NCI-H1694 (cell line): ENCODE measurements at places on chromosomes 3 and 15.
A peak's percentile ranks its signal among the peaks of the same experiment; 100 is the strongest.

DNA sequence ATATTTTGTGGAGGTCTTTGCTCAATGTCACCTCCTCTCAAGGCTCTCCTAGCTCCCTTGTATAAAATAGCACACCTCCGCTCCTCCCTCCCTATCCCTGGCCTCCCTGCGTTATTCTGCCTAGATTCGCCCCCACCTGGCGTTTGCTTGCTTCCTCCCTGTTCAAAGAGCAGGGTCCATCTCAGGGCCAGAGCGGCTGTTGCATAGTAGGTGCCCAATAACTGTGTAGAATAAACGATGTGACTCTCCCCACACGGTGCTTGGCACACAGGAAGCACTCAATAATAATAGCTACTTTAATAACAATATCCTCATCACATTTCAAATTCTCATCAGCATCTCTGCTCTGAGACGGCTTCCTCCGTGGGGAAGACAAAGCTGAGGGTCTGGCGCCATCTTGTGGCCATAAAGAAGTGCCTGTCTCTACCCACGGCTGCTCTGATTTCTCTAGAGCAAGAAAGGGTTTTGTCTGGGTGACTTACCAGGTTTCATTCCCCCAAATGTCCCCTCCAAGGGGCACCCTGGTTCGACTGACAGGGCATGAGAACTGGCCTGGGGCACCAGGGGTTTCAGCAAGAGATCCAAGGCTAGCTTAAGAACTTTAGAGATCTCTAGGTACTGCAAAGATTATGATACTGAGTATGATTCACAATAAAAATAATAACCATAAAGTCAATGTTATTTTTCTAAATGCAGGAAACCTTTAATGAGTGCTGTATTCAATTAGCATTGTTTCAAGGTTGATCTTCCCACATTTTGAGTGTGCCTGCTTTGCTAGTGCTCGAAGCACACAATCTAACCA, 16.1 kb downstream of the CD276 start:
- DNase-seq = peak; percentile 61

GRCh38 chr15:94845390-94845716, 614.0 kb downstream of the MCTP2 start:
- DNase-seq = no peak

GRCh38 chr3:132038198-132038825, 3.5 kb upstream of the CPNE4 start:
- DNase-seq = peak; percentile 15

- DNase-seq = no peak
Measured at GRCh38 chr3:158127250-158128219, 17.6 kb downstream of the RSRC1 start.

DNA sequence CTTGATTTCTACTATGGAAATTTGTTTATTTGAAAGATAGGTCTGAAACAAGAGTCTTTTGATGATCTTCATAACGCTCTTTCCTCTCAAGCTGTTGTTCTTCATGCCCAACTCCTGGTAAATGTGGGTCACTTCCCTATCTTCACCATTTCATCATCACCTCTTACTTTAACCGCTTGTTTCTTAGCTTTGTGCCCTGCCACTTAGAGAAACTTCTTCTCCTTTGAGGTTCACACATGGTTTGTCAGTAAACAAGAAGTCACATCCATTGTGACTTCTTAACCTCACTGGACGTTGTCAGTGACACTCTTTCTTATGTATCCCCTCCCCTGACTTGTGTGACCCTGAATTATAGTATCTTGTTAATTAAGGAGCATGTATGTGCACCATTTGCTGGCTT, 16.9 kb upstream of the P2RY13 start:
- no peak for DNase-seq

DNA sequence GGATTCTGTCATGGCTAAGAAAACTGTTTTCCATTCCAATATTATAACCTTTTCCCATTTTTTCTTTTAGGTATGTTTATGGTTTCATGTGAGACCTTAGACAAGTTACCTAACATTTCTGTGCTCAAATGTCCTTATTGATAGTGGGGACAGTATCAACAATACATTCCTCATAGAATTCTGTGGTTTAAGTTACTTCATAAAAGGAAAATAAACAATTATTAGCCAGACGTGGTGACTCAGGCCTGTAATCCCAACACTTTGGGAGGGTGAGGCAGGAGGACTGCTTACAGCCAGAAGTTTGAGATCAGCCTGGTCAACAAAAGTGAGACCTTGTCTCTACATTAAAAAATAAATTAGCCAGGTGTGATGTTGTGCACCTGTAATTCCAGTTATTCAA, 436.8 kb upstream of the CNTN4 start:
- DNase-seq = no peak

- no peak for DNase-seq
Measured at GRCh38 chr3:193704431-193704830, 111.4 kb downstream of the OPA1 start.

- DNase-seq = peak; percentile 82
Measured at GRCh38 chr3:140051019-140051957, 116.3 kb downstream of the CLSTN2 start.

GRCh38 chr3:141894524-141895176, 18.2 kb downstream of the ATP1B3 start:
- DNase-seq = no peak

DNA sequence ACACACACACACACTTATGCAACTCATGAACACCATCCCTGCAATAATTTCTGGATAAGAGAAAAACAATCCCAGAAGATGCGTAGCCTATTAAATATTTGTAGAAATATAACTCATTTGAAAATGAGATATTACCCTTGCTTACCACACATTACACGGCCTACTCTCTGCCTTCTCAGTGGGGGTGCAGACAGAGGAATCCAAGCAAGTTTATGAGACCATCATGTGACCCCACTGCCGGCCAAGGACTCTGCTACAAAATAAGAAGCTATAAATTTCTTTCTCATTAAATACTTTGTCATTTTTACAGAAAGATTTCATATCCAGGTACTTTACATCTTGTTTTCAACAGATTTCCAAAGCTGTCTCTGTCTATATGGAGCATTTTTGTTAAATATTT, 286.3 kb downstream of the ZNF385D start:
- DNase-seq = no peak

DNA sequence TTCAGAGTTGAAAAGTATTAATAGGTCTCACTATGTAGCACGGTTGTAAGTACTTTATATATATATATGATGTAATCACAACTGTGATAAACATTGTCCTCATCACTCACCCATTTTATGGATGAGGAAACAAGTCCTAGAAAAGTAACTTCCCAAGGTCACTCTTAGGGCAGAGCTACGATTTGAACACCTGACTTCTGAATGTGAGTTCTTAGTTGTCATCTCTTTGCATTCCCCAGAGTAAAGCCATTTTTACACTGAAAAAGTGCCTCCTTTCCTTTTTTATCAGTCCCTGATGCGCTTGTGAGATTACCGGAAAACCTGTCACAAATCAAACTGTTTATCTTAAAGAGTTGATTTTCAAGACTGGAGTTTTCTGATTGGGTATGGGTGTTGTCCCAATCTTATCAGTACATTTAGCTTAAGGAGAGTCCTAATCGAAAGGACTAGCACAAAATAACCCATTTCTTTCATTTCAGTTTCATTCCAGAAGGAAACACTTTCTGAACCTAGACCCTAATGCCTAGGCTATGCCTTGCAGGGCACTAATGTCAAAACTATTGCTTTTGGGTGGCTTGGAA, 2.3 kb upstream of the EDEM1 start:
- DNase-seq = no peak

GRCh38 chr3:72891053-72891855, 3.4 kb downstream of the GXYLT2 start:
- DNase-seq = no peak

- no peak for DNase-seq
Measured at GRCh38 chr3:123392871-123393620, 55.8 kb downstream of the ADCY5 start.

DNA sequence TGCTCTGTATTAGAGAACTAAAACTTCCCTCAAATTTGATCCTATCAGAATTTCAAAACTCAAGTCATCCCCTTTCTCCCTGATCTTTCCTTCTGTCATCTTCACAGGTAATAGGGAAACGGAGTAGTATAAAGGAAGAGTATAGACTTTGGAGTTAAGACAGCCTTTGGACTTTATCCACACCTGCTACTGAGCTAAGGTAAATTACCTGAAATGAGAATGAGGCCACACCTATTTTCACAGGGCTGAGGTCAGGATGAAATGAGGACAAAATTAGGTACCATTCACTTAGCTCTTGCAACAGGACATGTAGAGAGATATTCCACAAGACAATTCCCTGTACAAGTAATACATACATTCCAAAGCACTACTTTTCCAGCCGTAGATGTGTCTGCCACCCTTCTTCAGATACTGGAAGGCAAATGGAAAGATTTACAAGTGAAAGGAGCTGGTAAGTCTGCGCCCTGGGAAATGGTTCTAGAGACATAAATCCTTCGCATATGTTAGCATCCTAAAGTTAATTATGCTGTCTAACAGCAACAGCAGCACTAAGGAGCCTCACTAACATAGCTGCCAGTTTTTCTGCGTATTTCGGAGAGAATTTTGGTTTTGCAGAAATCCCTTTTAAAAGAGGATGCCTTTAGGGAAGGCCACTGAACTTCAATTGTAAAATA, 461.8 kb downstream of the SHQ1 start:
- DNase-seq = no peak

DNA sequence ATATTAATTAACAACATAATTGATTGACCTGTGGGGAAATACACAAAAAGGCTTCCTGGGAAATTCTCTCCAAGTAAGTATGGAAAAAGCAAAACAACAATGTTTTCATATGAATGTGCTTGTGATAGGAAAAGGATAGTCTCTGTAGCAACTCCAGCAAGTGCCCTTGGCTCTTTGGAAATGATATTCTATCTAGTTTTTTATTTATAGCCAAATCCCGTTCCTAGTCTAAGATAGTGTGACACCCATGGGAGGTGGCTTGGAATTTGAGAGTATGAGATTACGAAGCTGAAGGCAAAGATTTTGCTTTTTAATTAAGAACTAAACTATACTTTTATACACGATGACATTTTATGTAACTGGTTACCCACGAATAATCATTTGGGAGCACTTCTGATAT, 119.9 kb downstream of the PDZRN3 start:
- DNase-seq = no peak

GRCh38 chr15:64772488-64772887, 2.9 kb downstream of the RBPMS2 start:
- no peak for DNase-seq

DNA sequence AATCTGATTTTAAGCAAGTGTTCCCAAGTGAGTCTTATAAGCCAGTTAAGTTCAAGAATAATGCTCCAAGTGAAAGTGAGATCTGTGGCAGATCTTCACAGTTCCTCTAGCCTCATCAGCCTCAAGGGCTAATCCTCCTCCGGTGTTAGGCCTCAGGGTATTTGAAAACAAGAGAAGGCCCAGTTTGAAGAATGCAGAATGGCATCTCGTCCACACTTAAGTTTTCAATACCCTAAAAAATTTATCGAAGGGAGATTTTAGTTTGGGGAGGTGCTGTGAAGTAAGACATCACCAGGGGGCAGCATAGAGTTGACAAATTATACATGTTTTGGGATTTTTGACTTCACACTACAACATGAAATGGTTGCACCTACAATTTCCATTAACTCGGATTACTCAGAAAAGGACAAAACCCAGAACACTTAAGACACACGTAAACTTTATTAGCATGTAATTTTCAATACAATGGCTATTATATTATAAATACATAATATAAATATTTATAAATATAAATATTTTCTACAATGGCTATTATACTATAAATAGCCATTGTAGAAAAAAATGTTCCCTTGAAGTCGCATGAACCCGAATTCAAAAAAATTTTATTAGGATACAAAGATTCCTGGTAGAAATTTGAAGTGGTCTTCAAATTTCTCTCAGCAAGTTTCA, 2.3 kb upstream of the TMEM266 start:
- peak; percentile 54 for DNase-seq

DNA sequence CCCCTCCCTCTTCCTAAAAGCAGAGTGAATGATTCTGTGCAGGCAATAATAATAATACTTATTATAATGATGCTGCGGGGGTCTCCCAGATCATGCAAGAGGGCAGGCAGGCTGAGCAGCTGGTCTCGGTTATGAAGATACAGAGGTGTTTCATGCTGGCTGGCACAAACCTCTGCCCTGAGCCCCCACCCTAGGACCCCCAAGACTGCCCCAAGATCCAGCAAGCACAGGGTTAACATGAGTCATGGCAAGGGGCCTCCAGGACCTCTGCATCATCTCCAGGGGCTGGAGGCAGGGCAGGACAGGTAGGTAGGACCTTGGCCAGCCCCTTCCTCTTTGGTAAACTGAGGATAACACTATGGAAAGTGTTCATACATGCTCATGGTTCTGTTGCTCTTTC, 2.7 kb downstream of the MGLL start:
- DNase-seq = no peak

DNA sequence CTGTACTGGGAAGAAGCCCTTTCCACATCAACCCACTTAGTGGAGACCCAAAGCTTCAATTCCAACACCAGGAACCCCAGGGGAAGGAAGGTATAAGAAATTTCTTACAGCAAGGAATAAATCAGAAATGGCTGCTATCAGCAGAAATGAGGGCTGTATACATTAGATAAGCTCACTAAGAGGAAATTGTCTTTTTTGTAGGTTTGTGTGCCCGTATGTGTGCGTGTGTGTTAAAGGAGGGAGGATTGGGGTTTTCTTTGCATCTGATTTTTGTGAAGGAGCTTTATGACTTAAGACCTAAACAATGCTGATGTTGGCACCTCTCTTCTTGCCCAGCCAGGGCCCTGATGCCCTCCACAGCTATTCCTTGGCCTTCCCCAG, 18.6 kb downstream of the ARRDC4 start:
- DNase-seq = no peak

GRCh38 chr3:190252080-190252479, 70.2 kb downstream of the CLDN1 start:
- no peak for DNase-seq

- DNase-seq = no peak
Measured at GRCh38 chr15:28109626-28110455, 10.7 kb upstream of the OCA2 start.

GRCh38 chr3:112005091-112005672, 6.5 kb downstream of the TAGLN3 start:
- DNase-seq = no peak

GRCh38 chr3:112770951-112771350, 75.7 kb downstream of the CD200R1L start:
- DNase-seq = no peak

DNA sequence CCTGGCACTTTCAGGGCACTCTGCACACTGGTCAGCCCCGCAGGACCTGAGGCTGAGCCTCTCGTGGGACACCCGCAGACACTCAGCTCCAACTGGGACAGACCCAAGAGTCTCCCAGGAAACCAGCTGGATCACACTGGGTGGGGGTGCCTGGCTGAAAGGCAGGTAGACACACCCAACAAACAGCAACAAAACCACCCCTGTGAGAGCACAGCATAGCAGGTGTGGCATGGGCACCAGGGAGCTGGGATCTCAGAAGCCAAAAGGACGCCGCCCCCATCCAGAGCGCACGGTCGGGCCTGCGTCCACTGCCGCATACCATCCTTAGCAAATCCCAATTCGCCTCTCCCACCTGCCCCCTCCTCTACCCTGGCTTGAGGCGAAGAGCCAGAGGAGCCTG, 154.2 kb upstream of the LINGO1 start:
- no peak for DNase-seq

DNA sequence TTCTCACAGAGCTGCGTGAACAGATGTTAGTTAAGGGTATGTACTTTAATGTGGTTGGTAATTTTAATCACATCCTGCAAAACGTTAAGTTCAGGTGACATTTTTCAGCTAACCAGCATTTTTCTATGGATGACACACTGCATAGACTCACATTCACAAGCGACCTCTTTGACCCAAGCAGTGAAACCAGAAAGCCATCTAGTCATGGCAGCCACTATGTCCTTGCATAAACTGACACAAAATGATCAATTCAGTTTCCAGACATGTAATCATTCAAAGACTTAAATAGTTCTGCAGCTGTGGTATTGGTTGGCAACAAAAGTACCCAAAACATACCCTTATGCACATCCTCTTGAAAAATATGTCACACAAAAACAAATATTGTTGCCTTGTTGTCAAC, 7.4 kb upstream of the CAPN7 start:
- DNase-seq = no peak
